ENCODE measurements at places on chromosomes 5 and 9.

DNA sequence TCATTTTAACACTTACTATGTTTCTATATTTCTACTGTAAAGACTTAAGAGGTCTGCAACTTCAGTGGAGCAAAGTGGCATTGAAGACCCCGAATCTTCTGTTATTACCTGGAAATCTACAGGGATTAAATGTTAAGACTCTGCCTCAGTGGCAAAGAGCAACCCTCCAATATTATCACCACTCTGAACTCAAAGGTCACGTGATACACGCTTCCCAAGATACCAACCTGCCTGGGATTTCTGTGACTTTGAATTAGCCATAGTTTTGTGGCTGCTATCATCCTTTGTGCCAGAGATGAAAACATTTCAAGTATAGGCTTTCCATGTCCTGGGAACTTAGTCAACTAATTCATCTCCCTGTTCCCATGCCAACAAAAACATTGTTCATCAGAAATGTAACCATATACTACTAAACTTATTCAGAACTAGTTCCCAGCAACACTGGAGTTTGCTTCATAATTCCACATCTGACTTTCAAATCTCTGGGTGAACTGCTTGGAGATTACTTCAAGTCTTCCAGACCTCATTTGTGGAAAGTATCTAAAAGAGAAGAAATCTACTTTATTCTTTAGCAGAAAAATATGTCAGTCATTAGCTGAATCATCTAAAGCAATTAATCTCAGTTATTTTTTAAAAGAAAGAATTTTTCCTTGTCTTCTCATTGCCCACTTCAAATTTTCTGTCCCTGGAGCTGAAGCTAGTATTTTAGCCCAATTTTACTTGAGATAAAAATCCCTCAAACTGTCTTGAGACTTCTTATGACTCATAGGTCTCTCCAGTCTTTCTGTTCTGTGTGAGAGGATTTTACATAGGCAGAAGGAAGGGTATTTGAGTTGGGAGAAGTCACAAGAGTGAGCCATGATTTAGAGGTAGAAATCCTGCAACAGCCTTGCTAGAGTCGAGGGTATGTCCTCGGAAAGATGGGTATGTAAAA, 83.0 kb downstream of the ZNF462 start:
- DNase-seq = no peak

GRCh38 chr5:9570876-9571275, 25.0 kb upstream of the SEMA5A start:
- no peak for DNase-seq

GRCh38 chr5:53944981-53945380, 365.4 kb downstream of the ARL15 start:
- DNase-seq = no peak

- DNase-seq = no peak
Observed at GRCh38 chr5:157732596-157733262, 1.5 kb downstream of the THG1L start.

- no peak for DNase-seq
Observed at GRCh38 chr9:68802525-68803015, 97.5 kb downstream of the PIP5K1B start.

DNA sequence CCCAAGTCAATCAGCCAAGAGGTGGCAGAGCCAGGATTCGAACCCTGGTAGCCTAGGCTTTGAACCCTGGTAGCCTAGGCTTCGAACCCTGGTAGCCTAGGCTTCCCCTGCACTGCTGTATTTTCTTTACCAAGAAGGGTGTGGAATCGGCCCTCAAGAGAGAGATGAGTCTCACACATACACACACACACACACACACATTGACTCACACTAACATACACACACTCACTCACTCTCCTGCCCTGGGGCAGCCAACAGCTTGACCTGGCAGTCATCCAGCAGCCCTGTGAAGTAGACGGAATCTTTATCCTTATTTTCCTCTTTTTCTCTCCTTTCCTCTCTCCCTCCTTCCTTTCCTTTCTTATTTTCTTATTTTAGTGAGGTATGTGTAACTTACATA, 55.4 kb upstream of the RPL26L1 start:
- no peak for DNase-seq

DNA sequence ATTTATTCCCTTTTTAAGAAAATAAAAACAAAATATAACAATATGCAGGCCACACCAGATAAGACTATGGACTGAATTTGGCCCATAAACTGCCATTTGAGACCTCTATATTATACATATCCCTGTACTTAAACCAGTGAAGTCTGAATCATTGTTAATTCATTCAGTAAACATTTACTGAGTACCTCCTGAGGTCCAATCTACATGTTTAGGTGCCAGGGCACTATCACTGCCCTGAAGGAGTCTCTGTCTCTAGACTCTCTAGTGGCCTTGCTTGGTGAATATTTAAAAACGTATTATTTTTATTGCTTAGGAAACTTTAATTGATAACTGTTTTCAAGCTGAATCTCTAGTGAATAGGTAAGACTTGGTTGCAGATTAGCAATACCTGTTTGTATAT, 74.7 kb upstream of the ELL2 start:
- DNase-seq = no peak

- DNase-seq = no peak
Observed at GRCh38 chr5:140821375-140822280, at the start of gene PCDHA5. TSS of gene PCDHA5 (plus strand) at chr5:140821613.

DNA sequence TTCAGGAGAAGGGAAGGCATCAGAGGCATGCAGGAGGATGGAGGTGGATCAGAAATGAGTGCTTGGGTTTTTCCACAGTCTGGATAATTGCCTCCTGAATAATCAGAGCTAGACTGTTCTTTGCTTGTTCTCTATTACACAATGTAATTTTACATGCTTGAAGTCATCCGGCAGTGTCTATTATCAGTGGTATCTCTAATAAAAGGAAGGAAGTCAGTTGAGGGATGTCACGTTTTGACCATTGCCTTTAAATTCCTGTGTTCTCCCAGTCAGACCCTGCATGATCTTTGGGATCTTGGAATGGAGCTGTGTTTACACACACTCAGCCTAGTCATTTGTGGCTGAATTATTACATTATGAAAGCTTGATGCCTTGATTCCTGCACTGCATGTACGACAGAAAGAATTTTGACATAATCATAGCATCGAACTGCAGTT, 91.0 kb downstream of the PDE8B start:
- DNase-seq = no peak

DNA sequence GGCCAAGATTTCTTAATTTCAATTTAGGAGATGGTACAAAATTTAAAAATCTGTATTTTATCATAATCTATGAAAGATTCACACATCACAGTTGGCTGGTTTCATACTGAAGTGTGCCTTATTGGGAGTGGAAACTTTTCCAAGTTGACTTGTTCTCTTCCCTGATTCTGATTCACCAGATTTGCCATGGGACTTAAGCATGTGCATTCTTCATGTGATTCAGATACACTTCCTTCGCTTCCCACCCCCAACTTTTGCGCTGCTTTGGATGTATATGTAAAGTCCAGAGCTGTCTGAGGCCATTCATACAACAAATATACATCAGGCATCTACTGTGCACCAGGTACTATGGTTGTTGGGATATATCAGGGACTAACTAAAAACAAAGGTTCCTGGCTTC, 34.4 kb downstream of the CPEB4 start:
- DNase-seq = no peak

GRCh38 chr5:170283296-170283695, 14.3 kb downstream of the LCP2 start:
- DNase-seq = no peak

GRCh38 chr5:173872957-173873305, 15.2 kb upstream of the CPEB4 start:
- DNase-seq = no peak

DNA sequence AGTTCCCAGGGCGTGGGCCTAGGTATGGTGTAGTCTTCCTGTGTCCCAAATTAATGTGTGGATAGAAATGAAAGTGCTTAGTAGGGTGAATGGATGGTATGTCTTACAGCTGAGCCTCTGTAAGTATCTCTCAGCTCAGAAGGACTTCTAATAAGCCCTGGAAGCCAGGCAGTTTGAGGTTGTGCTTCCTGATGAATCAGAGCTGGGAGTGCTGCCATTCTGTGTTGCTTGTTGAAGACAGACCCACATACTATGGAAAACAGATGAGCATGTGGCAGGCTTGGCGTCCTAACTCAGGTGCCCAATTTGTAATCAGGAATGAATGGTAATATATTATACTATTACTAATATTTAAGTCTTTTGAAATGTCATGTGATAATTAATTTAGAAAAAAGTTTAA, 69.8 kb downstream of the CMYA5 start:
- DNase-seq = no peak

GRCh38 chr9:33137781-33138264, 29.3 kb downstream of the B4GALT1 start:
- no peak for DNase-seq

- no peak for DNase-seq
Observed at GRCh38 chr9:34498553-34498952, 24.2 kb downstream of the ENHO start.

DNA sequence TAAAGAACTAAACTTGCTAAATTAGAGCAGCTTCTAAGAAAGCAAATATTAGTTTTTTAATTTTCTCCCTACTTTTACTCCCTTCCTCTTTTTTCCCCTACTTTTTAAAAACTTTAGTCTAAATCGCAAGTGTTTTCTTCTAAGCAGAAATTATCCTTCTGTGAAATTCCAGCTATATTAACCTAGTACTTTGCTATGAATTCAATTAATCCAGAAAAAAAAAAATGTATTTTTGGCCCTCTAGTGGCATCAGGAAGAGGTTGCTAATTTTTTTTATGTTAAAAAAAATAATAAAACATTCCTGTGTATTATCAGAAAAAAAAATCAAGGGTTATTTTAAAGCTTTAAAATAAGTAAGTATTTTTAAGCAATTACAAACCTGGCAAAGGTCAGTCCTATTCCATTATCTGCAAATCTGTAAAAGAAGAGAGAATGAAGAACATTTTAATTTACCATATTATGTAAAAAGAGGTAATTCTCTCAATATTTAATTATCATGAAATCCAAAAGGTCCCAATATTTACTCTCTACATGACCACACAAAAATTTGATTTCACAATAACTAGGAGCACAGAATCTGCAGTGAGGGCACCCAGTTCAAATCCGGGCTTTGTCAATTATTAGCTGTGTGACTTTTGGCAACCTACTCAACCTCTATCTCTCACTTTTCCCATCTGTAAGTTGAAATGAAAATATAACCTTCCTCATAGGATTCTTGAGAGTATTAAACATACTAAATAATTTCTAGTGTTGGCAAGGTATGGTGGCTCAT, 52.0 kb downstream of the CEMIP2 start:
- DNase-seq = no peak

GRCh38 chr5:116733991-116734975, 159.7 kb upstream of the SEMA6A start:
- no peak for DNase-seq

- no peak for DNase-seq
Observed at GRCh38 chr9:77877976-77878375, 153.6 kb downstream of the GNAQ start.

DNA sequence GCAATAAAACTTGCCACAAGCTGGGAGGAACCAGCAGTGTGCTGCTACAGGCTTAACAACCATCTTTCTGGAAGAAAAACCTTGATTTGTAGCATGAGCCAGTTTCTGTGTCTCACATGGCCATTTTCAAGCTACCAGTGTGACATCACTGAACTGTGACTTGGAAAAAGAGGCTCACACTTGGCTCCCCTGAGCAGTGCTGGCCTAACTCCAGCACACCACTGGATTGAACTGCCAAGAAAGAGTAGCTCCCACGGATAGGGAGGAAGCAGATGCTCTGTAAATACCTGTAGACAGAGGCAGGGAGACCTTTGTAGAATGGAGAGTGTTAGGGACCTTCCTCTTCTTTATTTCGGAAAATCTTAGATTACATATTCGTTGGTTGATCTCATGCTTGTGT, 197.9 kb downstream of the SH3GL2 start:
- no peak for DNase-seq

- DNase-seq = no peak
Observed at GRCh38 chr5:78638973-78639669, 9.5 kb downstream of the LHFPL2 start.

GRCh38 chr5:52007230-52007858, 624.1 kb downstream of the ISL1 start:
- DNase-seq = no peak
